ENCODE measurements at places on chromosomes 7 and 10.

GRCh38 chr7:149302222-149302621 is 40.2 kb downstream of the ZNF783 start:
- DNase-seq: no peak

DNA sequence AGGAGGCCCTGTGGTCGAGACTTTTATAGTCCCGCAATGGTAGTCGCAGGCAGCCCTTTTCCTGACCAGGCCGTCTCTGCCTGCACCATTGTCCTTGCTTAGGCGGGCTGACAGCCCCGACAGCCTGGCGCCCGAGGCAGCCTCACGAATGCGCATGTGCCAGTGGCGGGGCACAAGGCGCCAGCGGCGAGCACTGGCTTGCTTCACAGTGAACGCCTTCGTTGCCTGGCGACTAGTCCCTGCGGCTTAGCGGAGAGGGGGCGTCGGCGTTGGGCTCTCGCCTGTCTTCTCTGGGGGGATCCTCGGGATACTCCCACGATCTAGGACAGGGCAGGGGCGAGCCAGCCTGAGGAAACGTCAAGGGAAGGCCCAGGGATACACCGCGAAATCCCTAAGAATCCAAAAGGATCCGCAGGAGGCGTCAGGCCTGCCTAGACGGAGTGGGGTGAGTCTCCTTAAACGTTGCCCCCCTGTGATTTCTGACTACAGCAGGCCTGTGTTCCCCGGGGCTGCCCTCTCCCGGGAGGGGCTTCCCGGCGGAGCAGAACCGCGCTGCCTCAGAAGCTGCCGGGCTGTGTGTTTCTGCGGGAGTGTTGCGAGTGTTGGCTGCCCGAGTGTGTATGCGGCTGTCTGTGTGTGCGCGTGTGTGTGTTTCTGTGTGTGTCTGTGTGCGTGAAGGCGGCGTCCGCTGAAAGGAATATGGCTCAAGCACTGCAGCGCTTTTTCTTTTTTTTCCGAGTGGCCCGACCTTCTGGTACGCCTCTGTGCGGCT is 20.5 kb upstream of the ZNF273 start:
- no peak for DNase-seq

DNA sequence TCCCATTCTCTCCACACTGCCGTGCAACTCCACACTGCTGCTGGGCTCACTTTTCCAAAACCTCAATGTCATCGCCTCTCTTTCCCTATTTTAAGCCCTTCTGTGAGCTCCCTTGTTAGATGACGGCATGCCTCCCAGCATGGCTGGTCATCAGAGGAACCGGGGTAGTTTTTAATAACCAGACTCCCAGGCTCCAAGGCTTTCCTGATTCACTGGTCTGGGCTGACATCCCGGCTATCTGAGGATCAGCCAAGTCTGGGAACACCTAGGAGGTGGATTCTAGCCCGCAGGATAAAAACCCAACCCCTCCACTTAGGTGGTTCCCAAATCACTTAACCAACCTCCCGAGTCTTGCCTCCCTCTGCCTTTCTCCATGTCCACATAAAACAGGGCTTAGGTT is 295.4 kb upstream of the FZD8 start:
- DNase-seq: no peak

- DNase-seq: no peak
Observed at GRCh38 chr10:22662733-22663330, 51.5 kb downstream of the PIP4K2A start.

DNA sequence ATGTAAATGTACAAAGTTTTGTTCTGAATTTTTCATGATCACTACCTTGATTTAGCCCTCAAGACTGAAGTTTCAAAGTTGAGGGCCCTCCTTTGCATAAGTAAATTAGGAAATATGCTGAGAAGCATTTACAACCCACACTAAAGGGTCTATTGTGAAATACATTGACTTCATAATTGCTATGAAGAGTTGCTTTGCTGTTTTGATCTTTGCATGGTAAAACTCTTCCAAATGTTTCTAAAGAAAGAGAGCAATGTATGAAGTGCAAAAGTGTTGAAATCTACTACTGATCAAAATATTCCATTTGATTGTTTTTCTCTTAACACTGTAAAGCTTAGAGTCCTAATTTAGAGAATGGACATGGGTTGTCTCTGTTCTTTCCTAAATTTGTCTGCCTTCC is 77.2 kb downstream of the C7orf25 start:
- DNase-seq: no peak

DNA sequence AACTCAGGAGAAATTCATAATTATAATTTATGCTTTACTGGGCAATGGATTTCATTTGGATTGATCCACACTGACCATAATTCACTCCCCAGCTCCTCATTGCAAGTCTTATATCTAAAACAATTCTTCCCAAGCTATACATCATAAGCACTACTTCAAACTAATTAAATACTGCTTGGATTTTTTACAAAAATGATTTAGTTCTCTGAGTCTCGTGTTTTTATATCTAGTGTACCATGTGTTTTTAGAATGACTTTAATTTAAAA is 443.8 kb downstream of the GPAM start:
- DNase-seq: no peak

DNA sequence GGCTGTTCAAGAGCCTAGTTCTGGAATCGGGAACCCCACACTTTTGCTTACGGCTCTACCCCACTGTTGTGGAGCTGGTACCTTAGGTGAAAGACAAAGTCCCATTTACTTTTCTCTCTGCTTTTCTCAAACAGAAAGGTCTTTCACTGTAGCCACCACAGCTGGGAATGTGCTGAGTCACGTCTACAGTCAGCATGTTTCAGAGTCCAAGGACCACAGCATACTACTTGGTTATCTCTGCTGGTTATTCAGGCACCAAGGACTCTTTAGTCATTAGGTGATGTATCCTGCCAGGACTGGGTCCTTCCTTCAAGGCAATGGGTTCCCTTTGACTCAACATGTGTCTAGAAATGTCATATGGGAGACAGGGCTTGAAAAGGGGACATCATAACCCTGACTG is 266.8 kb upstream of the STEAP1 start:
- DNase-seq: no peak

DNA sequence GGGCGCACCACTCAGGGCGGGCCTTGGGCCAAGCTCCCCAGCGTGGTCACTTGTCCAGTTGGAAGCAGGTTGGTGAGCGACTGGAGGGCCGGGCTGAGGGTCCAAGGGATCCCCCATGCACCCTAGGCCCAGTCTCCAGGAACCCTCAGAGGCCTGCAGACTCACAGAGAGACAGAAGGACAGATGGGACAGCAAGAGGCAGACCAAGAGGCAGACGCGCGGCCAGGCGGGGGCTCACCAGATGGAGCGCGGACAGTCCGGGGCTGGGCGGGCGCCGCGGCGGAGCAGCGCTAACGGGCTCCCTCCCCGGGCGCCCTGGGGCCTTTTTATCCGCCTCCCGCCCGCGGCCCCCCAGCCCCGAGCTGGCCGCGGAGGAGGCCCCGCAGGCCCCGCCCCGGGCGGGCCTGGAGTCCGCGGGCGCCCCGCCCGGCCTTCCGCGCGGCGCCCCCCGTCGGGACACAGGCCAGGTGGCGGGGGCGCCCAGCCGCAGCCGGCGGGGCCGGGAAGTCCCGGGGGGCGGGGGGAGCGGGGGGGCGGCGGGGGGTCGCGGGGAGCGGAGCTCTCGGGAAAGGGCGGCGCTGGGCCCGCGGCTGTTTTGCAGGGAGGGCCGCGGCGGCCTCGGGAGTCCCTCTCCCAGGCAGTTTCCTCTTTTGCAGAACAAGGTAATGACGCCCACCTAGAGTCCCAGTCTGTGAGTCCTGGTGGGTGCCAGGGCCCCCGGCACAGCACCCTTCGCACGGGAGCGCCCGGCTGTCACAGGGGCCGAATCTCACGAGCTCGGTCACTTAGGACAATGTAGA is at the start of gene LOXL4:
Gene LOXL4 (minus strand): TSS at position 301 of the 800 bp plus-strand sequence. CDS start 5,175 bp downstream, outside the sequence.
- no peak for DNase-seq

- DNase-seq: no peak
Observed at GRCh38 chr10:26854524-26854923, 6.2 kb downstream of the ABI1 start.

DNA sequence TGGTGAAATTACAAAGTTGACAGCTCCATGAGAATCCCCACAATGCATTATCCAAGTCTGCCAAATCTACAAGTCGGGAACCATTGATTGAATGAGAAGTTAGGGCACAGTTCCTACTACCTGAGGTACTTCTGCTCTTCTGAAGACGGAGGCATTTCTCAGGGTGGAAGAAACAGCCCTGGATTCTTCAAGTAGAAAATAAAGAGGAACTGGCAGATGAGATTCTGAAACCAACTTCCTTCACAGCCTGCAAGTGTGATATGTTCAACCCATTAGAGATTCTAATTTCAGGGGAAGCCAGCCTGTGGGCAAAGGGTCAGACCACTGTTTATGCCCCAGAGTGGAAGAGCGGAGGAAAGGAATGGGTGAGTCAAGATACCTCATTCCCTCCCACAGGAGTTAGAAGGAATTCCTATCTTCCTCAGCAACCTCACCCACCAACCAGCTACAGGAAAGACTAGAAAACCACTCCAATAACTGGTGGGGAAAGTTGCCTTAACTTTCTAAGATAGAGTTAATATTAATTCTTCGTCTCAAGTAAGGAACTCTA is 50.5 kb upstream of the BMPER start:
- DNase-seq: no peak

GRCh38 chr10:94123258-94123995 is 129.7 kb downstream of the PLCE1 start:
- no peak for DNase-seq

DNA sequence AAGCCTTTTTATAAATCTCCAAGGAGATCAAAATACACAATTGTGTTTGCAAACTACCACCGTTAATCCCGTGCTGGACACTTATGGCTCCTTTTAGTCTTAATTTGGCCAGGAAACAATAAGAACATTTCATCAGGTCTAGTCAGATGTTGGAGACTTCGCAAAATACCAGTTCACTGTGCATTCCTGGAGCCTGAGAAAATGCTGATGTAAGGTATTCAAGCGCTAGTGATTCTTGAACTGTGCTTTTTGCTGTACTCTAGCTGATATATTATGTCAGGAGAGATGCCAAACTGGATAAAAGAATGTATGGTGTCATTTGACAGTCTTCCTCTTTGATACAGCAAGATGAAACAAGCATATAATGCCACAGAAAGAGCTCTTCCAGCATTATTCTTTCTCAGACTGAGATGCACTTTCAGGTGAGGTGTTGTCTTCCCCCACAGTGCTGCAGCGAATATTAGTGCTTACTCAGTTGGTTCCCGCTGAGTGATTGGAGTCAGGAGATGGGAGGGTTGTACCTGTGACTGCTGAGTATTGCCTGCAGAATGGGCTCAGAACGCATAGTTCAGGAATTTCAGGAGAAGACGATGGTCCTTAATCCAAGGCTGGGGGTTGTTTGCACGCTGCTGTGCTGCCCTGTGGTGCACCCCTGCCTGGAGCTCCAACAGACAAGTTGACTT is 59.2 kb downstream of the OGDH start:
- no peak for DNase-seq

DNA sequence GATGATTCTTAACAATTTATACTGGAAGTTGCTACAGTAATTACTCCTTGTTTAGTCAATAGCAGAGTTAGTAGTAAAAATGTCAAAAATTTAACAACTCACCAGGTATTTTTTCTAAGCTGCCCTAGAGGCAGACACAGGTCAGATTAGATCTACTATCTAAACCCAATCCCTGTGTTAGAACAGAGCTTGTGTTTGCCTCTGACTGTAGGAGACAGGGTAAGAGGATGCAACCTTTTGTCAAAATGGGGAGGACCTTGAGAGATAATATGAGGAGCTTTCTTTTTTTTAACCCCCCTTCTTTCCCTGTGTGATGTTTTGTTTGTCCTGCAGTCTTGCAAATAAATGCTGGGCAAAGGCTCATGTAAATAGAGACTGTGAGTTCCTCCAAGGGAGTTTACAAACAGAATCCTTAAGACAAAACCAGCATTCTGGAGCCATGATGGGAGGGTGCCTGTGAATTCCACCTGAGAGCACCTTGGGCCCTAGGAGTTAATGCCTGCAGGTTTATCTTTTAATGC is 353.1 kb downstream of the GATA3 start:
- no peak for DNase-seq

- DNase-seq: no peak
Observed at GRCh38 chr7:82404652-82405051, 38.9 kb downstream of the CACNA2D1 start.

DNA sequence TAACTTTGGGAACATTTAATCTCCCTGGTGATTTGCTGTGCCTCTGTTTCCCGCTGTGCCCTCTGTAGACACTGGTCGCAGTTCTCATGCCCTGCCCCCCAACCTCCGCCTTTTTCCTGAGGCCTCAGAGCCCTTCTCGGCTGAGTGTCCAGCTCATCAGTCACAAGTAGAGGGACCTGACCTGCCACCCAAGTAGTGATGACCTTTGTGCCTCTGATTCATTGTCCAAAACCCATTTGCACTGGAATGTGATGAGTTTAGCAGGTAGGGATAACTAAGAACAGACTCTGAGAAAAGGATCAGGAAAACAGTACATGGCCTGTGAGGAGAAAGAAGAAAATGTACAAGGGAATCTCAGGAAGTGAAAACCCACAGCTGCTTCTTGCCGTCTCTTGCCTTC is 58.8 kb downstream of the LANCL2 start:
- DNase-seq: no peak

DNA sequence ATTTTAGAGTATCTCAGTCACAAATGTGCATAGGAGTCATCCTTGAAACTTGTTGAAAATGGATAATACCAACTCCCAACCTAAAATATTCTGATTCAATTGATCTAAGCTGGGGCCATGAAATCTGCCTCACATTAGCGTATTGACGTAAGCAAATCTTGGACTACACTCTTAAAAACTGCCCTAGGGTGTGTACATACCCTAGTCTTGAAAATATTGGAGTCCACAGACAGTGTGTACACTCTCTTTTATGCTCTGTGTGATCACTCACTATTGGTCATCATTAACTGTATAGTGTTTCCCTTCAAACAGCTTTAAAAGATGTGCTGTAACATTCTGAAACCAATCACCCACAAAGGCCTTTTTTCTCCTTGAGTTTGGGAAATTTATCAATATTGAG is 102.9 kb upstream of the FERD3L start:
- DNase-seq: no peak

GRCh38 chr7:27182285-27182841 is 2.7 kb downstream of the HOXA11 start:
- DNase-seq: no peak

DNA sequence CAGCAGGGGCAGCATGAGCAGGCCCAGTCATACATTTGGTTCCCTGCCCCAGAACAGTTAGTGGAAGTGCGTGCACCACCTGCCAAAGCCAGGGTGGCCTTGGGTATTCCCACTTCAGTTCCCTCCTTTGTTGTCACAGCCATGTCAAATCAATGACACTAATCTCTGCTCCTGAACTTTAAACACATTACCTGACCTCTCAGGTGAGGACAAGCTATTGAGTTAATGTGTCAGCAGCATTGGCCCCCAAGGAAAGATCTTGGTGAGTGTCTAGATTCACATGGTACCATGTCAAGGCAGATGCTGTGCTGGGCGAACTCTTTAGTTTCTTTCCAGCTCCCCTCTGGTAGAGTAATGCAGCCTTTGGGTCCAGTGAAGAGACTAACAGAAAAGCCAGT is 2.1 kb downstream of the CYP3A5 start:
- no peak for DNase-seq

- no peak for DNase-seq
Observed at GRCh38 chr7:77563275-77563674, 26.2 kb downstream of the PTPN12 start.

DNA sequence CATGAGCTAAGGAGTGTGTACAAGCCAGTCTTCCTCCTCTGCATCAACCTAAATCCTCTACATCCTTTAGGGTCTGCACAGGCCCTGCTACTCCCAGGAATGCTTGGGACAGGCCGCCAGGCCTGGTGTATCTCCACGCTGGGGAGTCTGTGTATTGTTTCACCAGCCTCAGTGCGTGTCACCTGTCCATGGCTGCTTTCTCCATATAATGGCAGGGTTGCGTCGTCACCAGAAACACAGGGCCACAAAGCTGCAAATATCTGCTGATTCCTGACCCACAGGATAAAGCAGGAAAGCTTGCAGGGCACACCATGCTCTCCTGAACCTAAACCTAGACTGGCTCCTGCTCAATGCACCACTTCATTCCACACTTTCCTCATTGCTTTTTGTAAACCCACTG is 45.6 kb downstream of the COBL start:
- DNase-seq: no peak

Data from activated CD4-positive, alpha-beta T cell treated with anti-CD3 and anti-CD28 coated beads for 24 hours (primary cell).